ENCODE measurements at places on chromosomes 7 and 10.

GRCh38 chr10:44385026-44385695 is at the start of gene CXCL12:
CXCL12 (minus strand) TSS chr10:44385097; CDS start chr10:44385005, 92 bp downstream.
- DNase-seq = no peak

DNA sequence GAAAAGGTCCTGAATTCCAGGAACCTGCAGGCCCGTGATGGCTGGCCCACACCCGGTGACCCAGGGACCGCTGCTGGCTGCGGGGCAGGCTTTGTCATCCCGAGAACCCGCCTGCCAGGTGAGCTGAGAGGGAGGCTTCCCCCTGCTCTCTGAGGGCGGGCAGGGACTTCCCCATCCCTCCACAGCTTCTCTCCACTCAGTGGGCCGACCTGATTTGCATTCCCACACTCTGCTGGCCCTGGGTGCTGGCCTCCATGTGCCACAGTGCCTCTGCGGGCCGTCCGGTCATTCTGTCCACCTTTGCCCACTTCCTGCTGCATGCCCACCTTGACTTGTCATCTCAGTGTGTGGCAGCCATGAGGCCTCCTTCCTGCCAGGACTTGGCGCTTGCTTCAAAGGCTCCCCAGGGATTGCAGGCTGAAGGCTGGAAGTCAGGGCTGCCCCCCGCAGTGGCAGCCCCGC is 35.3 kb downstream of the PALD1 start:
- DNase-seq = no peak

GRCh38 chr7:20749906-20750305 is 36.8 kb downstream of the SP8 start:
- DNase-seq = no peak

DNA sequence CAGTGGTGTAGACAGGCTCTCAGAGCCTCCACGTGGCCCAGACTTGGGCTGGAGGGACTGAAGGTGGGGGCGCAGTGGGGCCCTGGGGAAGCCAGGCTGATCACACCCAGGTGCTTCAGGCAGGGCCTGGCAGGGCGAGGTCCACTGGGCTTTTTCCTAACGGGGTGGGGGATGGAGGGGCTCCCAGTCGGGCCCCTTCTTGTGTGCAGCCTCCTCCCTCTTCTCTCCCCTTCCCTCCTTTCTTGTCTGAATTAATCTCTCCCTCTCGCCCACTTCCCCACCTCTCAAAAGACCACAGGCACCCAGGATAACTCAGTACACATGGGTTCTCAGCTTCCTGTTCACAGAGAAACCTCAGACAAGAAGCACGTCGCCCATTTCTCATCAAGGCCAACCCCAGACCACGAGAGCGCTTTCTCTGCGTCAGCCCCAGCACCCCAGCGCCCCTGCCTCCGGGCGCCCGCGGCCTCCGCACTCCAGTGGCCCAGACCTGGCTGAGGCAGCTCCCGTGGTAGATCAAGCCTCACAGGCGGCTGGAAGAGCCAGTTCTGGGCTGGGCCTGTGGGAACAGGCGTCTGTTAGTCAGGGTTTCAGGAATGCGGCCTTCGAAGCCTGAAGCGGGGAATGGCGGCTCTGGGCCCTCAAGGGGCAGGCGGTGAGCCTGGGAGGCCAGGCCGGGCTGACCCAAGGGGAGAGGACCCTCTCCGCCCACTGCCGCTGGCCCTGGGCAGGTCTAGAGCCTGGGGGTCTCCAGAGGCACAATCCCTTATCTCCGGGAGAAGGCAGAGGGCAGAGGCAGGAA is 50.6 kb downstream of the PWWP2B start:
- no peak for DNase-seq

GRCh38 chr7:26213807-26214515 is 12.4 kb downstream of the CBX3 start:
- no peak for DNase-seq

DNA sequence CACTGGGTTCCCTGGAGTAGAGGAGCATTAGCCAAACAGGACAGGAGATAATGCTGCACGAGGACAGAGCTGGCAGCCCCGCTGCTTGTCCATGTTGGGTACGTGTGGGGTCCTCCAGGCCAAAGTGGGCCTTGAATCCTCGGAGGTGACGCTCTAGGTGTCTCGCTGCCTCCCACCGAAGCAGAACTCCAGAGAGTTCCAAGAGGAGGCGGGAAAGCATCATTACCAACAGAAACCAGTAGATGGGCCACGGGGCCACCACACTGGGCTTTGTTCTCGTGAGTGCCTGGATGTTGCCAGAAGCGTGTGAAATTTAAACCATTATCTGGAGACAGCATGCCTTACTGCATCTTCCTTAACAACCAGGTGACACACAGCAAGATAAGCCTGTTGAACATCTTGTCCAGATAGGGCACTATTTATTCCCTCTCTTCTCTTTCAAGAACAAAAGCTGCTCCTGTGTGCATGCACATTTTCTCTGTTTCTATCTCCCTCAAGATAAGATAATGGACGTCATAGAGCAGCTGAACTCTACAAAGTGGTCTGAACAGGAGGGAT is 56.8 kb downstream of the TNS3 start:
- DNase-seq = no peak

GRCh38 chr7:13912715-13913278 is 76.7 kb downstream of the ETV1 start:
- no peak for DNase-seq

DNA sequence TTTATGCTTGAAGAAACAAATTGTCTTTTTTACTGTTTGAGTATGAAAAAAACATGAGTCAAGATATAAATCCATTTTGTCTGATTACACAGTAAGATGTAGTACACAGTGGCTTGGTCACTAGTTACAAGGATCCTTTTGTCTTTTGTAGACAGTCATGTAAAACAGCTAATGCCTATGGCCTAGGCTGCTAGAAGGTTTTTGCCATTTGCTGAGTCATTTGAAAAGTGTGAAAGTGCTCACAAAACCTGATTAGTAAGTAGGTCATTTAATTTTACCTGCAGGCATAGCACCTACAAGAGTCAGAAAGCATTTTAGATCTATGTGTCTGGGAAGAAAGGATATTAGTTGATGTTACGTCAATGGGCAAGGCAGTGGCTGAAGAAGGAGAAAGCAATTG is 819.4 kb downstream of the MAGI2 start:
- DNase-seq = no peak

- DNase-seq = no peak
Observed at GRCh38 chr7:147912946-147913638, 677.5 kb upstream of the C7orf33 start.

DNA sequence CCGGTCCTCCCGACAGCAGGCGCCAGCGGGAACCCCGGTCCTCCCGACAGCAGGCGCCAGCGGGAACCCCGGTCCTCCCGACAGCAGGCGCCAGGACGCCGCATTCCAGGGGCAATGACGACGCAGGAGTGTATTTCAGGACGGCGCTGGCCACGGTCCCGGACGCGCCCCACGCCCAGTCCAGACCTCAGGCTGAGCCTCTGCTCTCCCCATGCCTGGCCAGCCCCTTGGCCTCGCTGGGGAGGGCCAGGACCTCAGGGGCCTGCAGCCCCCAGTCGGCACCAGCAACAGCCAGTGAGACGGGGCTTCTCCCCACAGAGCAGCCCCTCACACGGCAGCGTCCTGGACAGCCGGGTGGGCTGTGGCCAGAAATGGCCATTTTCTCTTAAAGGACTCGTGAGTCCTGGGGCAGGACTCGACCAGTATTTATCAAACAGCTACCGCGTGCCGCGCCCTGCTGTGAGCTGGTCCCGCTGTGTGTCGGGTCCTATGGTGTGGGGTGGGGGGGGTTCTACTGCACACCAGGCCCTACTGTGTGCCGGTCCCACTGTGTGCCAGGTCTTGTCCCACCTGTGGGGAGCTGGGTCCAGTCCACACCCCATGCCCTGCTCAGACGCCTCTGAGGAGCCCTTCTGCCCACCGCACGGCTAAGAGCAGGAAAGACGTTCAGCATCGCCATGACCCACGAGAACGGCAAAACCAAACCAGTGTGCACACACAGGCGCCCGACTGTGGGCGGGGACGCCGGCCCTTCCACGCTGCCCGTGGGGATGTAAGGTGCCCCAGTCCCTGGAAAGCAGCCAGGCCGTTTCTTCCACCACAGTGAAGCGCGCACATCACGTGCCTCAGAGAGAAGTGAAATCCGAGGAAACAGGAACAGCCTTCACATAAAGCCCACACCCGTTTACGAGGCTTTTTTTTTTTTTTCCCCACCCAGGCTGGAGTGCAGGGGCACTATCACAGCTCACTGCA is 33.3 kb downstream of the GET4 start:
- DNase-seq = no peak

- no peak for DNase-seq
Observed at GRCh38 chr7:7498856-7499255, 36.8 kb downstream of the COL28A1 start.

DNA sequence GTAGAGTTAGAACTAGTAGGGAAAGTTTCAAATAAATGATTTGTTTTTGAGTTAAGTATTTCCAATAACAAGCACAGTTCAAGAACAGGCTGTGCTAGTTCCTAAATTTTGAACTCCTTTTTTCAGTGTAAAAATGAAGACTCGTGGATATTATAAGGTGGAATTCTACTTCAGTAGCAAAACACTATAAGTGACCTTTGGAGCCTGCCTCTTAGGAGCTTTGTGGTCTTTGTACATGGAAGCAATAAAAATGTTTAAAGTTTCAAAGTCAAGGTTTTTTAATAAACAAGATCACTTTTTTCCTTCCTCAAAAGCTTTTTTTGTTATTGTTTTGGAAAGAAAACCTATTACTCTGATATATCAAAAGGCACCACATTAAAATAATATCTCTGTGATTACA is 292.4 kb upstream of the VWC2 start:
- DNase-seq = no peak

GRCh38 chr10:73886085-73886529 is 11.8 kb upstream of the CAMK2G start:
- DNase-seq = peak; percentile 28

DNA sequence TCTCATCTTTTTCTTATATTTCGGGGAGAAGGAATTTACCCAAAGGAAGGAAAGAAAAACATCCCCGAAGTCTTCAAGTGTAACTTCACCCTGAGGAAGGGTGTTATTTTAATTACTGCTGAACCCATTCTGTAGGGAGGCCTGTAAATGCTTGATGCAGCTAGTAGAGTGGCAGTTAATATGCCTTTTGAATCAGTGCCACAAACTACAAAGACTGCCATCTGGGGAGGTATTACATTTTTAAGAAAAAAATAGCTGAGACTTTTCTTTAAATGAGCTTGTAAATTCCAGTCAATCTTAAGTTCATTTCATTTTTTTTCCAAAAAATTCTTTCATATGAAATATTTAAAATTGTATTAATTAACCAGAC is 233.1 kb upstream of the FERD3L start:
- DNase-seq = no peak

DNA sequence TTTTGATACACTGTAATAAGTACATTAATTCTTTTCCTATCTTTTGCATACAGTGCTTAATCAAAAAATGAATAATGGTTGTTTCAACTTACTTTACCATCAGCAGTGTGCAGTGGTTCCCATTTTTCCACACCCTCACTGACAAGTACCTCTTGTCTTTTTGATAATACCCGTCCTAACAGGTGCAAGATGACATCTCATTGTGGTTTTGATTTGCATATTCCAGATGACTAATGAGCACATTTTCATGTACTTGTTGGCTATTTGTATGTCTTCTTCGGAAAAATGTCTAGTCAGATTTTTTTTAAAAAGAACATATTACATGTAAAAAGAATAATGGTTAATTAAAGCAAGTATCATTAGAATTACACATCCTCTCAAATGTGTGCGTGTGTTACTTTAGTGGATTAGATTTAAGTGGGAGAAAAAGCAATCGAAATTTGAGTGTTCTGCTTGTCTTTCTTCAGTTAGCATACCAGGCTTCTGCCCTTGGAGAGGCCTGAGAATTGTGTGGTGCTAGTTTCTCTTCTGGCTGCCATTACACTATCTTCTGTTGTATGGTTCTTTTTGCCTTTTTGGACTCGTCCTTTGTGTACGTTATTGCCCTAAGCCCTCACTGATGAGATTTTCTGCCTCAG is 291.2 kb downstream of the AUTS2 start:
- no peak for DNase-seq

GRCh38 chr10:31187607-31188210 is 131.3 kb upstream of the ZEB1 start:
- DNase-seq = no peak

- no peak for DNase-seq
Observed at GRCh38 chr10:12675186-12675585, 325.8 kb downstream of the CAMK1D start.
